ENCODE measurements at places on chromosomes 12 and 14.

- no peak for DNase-seq
Observed at GRCh38 chr14:92190768-92191167, 69.0 kb downstream of the CPSF2 start.

DNA sequence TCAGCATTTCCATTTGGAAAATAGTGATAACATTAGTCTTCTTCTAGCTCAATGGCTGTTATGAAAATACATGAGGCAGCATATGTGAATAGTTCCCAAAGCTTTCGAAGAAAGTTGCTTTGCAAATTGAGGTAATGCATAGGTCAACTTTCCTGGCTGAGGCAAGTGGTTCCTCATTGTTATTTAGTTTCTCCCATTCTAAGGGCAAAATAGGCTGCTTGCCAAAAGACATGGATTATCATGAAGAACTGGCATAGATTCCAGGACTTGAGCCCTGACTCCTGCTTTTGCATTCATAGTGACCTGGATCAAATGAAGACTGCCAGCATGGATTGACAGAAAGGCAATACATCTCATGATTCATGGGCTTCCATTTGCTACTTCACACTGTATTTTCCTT is 35.7 kb downstream of the LRFN5 start:
- DNase-seq: no peak

- peak; percentile 36 for DNase-seq
Observed at GRCh38 chr12:10163084-10163483, 8.8 kb downstream of the OLR1 start.

- no peak for DNase-seq
Observed at GRCh38 chr12:72540811-72541210, 268.6 kb downstream of the TRHDE start.

DNA sequence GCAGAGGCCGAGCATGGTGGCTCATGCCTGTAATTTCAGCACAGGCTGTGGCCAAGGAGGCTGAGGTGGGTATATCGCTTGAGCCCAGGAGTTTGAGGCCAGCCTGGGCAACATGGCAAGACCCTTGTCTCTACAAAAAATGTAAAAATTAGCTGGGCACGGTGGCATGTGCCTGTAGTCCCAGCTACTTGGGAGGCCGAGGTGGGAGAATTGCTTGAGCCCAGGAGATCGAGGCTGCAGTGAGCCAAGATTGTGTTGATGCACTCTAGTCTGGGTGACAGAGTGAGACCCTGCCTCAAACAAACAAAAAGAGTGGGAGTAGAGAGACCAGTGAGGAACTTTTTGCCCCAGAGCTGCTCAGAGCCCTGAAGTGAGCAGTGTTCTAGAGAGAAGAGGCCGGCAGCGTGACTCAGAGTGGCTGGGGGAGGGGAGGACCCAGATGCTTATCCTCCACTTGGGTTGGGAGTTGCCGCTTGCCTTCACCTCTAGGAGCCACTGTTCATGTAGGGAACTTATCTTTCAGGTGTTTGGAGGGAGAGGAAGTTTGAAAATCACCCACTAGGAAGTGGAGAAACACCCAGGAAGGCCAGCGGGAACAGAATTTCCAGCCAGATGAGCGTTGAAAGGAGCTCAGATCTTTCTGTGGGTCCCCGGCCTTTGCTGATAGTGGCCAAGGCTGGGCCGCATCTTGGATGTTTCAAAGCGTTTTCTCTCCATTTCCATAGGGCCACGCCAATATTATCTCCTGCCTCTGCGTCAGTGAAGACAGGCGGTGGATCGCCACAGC is 15.3 kb downstream of the CFAP251 start:
- DNase-seq: no peak

DNA sequence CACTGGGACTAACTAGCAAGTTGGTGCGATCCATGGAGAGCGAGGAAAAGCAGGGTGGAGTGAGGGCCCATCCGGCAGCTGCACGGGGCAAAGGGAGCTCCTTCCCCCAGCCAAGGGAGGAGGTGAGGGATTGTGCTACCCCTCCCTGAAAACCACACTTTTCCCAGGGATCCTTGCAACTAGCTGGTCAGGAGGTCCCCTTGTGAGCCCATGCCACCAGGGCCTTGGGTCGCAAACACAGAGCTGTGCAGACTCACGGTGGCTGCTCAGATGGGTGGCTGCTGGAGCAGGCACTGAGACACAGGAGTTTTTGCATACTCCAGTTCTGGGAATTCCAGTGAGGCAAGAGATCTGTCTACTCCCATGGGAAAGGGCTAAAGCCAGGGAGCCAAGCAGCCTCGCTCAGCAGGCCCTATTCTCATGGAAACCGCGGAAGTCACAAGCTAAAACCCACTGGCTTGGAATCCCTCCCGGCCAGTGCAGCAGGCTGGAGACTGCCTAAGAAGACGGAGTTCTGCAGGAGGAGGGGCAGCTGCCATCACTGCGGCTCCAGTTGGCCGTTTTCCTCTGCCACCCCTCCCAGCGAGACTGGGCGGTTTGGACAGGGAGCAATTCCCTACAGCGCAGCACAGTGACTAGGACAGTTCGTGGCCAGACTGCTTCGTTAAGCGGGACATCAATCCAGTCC is 10.9 kb upstream of the ZNF705A start:
- DNase-seq: no peak

- peak; percentile 70 for DNase-seq
Observed at GRCh38 chr12:116910645-116911451, at the start of gene FBXW8. Gene FBXW8 (plus strand): TSS chr12:116910950. CDS start chr12:116911038, 88 bp downstream.

GRCh38 chr14:35333797-35334743 is 41.9 kb downstream of the PSMA6 start:
- no peak for DNase-seq

- DNase-seq: no peak
Observed at GRCh38 chr12:40559865-40560264, 132.4 kb upstream of the CNTN1 start.

- no peak for DNase-seq
Observed at GRCh38 chr14:71319666-71320065, 412.4 kb downstream of the PCNX1 start.

- peak; percentile 59 for DNase-seq
Observed at GRCh38 chr12:55780685-55781084, 36.8 kb downstream of the SARNP start.

DNA sequence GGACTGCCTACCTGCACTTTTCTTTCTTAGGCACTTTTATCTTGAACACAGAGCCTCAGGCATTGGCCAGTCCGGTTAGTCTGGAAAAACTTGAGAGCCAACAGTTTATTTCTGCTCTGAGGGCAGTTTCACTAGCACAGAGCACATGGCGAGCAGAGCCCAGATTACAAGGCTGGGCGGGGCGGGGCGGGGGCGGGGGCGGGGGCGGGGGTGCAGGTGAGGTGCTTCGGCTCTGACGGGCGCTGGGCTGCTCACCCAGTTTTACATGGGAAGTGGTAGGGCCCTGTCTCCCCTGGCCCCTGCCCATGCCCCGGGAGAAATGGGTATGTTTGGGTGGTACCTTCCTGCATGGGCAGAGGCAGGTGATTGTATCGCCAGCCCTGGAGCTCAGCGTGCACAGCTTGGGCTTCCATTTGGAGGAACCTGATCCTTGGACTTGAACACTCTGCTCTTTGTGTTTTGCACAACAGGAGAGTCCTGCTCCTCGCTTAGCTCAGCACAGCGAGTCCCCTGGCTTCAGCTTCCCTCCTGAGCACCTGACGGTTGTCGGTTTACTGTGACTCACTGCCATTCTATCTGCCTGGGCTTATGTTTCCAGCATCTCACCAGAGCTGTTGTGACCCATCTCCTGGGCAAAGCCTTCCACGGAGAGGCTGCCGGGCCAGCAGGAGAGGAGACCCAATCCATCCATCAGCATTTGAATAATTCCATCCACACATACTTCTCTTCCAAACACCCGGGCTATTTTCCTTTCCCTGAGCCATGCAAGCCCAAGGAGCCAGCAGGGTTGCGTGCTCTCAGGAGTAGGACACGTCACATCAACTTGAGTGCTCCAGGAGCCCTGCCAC is 108.5 kb downstream of the ARF6 start:
- DNase-seq: no peak

GRCh38 chr12:131093971-131094830 is 140.5 kb downstream of the ADGRD1 start:
- DNase-seq: no peak

- DNase-seq: peak; percentile 48
Observed at GRCh38 chr14:50835280-50835679, 4.3 kb upstream of the NIN start.

DNA sequence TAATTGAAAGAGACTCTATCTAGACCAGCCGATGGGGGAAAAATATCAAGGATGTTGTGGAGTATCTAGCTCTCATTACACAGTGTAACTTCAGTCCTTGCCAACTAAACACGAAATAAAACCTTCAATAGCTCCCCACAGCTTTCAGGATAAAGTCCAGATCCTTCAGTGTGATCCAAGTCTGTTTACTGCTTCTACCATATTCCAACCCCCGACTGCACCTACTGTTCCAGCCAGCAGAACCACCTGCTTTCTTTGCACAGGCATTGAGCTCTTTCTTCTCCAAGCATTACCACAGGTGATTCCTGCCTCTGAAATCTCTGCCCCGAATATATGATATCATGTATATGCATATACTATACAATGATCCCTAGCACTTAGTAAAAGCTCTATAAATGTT is 2.2 kb upstream of the LRRC23 start:
- no peak for DNase-seq

- no peak for DNase-seq
Observed at GRCh38 chr14:105315211-105315721, 718 bp downstream of the PACS2 start.

DNA sequence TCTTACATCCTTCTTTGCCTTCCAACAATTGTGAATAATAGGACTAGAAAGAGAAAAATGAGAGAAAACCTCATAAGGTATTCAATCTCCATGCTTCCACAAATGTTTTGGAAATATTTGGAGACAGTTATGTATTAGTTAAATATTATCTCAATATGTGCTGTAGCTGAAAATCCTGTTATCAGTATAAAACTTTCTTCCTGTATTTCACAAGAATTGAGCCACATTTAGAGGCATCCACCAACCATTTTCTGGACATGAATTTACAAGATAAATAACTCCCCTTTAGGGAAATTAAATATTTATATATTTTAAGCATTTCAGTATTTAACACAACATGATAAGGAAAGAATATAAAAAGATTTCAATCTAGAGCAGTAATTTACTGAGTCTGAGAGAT is 200.3 kb downstream of the GPHN start:
- no peak for DNase-seq

DNA sequence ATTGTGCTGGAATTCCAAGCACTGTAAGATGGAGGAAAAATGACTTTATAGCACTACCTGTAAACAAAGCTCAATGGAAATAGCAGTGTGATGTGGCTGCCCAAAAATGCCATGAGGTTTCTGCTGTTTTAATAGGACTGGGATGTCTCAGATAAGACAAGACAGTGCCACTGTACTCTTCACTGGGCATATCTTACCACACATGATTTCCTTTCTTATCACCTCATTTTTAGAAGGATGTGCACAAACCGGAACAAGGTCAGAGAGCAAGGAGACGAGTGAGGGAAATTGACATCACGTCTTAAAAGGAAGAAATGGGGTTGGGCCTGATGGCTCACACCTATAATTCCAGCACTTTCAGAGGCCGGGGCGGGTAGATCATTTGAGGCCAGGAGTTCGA is 38.4 kb upstream of the FGD4 start:
- DNase-seq: no peak

DNA sequence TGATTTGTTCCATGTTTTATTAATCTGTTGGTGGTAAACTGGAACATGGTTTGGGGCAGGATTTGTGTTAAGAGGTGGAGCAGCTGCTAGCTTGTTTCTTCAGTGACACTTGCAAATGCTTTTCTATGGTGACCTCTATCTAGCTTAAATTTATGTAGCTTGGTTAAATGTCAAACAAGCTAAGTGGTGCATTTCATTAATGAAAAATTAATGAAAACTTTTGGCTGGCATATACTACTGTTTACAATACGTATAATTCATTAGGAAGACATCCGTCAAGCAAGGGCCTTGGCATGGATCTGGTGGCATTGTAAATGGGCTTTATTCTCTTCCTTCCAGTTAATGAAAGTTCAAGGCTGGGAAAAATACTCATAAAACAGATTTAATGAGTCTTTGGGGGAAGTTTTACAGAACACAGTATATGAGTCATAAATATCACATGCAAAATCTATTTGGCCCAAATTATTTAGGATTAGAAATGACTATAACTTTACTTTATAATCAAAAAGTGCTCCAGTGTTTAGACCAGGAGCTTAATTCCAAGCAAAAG is 807.7 kb upstream of the SEL1L start:
- no peak for DNase-seq

GRCh38 chr12:1618489-1618888 is 10.5 kb upstream of the WNT5B start:
- no peak for DNase-seq

GRCh38 chr14:34120185-34120977 is 169.5 kb upstream of the EGLN3 start:
- DNase-seq: no peak

DNA sequence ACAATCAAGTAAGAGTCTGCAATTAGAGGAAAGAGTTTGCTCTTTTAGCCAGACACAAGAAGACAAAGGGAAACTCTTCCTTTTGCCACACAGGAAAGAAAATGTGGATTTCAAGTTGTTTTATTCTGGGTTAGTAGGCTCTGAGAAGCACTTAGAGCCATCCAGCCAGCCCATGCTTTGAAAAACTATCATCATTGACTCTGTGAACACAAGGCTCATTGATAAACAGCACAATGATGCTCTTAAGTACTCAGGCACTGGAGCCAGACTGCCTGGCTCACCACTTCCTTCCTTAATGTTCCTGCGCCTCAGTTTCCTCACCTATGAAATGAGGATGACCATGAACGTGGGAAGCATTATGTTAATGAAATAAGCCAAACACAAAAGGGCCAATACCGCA is 150.2 kb upstream of the EEA1 start:
- no peak for DNase-seq

DNA sequence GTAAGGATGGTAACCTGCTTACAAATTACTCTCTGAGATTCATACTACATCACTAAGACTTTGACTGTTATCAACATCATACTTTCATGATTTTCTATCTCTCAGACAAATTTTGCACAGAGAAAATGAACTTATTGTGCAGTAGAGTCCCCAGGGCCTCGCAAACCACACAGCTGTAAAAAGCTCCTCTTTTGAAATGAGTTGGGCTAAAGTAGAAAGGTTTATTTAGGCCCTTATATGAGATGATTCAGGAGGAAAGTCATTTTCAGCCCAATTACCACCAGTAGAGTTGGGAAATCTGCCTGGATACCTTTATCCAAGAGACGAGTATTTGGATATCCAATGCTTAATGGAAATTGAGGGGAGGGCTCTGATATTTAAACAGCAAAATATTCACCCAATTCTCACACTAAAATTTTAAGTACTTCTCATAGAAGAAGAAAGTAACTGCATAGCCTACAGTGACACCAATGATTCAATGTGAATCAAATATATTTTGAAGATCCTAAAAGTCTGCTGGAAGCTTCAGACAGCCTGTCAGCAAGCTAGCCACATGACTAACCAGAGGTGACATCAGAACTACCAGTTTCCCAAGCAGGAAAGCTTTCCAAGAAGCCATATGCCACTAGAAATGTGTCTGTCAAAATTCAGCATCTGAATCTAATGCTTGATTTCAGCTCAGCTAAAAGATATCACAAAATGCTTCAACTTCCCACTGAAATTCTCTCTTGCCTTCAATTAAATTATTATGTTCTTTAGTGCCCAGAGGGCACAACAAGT is 190.1 kb upstream of the SYT1 start:
- no peak for DNase-seq
